ENCODE measurements at places on chromosomes 4 and X.

- DNase-seq = peak; percentile 74
Measured at GRCh38 chrX:1500701-1501624, 36.0 kb downstream of the P2RY8 start.

DNA sequence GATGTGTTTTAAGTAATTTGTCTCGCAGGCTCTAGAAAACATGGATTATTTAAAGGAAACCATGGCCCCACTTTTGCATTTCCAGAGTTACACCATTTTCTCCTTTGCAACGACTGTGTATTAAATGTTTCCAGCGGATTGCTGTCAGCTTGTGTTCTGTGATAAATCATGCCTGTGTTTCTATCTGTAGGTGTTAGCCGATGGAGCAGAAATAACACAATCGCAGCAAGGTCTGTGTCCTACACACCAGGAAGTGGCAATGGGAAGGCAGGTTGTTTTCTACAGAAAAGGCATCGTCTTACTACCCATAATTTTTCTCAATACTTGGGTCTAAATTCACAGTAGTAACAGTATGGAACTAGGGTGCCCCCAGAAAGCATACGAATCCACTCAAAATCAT, 590.1 kb downstream of the NLGN4X start:
- no peak for DNase-seq

DNA sequence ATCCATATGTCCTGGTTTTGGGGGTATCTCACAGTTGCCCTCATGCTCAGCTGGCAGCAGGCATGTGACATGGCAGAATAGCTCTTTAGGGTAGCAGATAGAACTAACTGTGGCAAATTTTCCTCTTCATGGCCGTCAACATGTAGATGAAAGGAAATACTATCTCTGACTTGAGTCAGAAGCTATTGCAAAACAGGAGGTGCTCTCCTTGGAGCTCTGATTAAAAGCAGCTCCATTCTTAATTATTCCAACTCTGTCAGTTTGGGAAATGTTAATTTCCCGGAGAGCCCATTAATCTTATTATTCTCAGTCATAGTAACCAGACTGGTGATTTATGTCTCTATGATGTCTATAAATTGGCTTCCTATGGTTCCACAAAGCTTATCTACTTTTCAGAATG, 18.2 kb downstream of the IL13RA1 start:
- no peak for DNase-seq

- DNase-seq = no peak
Measured at GRCh38 chr4:47933840-47934239, 19.5 kb upstream of the NFXL1 start.

GRCh38 chr4:11732155-11732554, 303.5 kb upstream of the HS3ST1 start:
- no peak for DNase-seq

GRCh38 chr4:17418010-17418409, 93.9 kb downstream of the QDPR start:
- DNase-seq = no peak
